ENCODE measurements at places on chromosomes 5 and 9.

DNA sequence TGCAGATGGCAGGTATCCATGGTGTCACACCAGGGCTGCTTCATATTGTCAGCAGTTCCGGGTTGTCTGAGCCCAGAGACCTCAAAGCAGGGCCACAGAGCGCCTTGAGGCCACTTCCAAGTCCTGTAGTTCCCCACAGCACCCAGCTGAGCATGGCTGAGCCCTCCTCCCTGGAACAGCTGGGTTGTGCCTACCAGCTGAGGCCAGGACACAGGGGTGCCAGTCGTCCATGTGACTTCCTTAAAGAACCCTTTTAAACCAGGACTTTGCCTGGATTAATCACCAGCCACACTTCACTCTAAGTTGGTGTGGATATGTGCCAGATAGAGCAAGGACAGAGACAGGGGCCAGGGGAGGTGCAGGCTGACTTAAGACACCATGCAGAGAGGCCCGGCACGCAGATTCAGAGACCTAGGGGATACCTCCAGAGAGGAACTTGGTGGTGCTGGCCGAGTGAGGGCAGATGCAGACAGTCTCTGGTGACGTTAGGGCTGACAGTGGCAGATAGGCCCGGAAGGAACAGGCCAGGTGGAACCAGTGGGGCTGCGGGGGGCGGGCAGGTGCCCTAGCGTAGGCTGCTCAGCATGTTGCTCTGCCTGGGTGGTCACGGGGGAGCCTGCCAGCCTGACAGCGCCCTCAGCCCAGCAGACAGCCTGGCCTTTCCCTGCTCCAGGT, 142.7 kb downstream of the CACNA1B start:
- no peak for DNase-seq

- no peak for DNase-seq
Measured at GRCh38 chr9:126788634-126789349, 16.0 kb upstream of the ZBTB43 start.

- DNase-seq, result no peak
Measured at GRCh38 chr5:154962494-154962893, 21.6 kb downstream of the MRPL22 start.

- no peak for DNase-seq
Measured at GRCh38 chr9:135145312-135145711, 57.8 kb downstream of the OLFM1 start.

- DNase-seq, result no peak
Measured at GRCh38 chr5:87390576-87391199, 22.0 kb downstream of the CCNH start.

DNA sequence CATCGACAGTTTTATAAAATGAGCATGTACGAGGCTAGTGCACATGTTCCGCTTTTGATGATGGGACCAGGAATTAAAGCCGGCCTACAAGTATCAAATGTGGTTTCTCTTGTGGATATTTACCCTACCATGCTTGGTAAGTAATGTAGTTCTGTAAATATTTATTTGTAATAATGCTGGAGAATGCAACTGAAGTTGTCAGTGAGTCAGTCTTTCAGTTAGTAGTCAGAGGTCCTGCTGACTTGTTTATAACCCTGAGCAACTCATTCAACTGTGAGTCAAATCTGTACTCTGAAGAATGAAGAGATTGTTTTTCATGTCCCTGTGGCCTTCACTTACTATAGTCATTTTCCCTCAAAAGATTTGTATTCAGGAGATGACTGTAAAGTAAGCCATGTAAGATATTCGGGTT, 28.4 kb upstream of the GPR150 start:
- DNase-seq, result no peak

DNA sequence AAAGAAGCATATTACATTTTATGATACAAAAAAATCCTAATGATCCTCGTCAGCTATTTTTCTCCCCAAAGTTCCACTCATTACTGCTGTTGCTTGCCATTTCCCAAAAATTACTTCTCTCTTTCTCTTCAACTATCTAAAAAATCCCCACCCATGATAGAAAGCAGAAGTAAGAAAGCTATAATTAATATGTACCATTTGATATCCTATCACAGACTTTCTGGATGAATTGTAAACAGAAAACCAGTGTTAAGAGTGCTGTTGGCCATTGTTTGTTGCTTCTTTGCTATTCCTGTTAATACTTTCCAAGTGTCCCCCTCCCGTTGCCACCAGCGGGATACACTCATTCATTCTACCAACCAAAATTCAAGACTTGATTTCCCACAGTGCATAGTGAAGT, 136.3 kb upstream of the SMARCA2 start:
- DNase-seq, result no peak

DNA sequence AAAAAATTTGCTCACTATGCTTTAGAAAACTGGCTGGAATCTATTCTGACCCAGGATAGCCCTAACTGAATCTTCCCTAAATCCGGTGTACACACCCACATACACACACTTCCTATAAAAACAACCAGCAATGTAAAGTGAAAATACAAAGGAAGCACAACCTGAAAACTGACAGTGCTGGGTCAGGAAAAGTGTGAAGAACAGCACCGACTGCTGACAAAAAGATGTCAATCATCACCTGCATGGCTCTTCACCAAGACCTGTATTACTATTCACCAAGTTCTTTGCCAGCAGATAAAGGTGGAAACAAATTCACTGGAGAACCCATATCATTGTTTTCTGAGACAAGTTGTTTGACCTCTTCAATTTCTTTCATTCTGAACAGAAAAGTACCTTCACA, 293.8 kb upstream of the GRAMD2B start:
- DNase-seq, result no peak
